Cardiac fibroblast (primary cell): ENCODE measurements at places on chromosomes 5 and 9.
A peak's percentile ranks its signal among the peaks of the same experiment; 100 is the strongest.

- DNase-seq: peak; percentile 18
These were observed 1219.3 kb upstream of the WWC1 start for GRCh38 chr5:167071981-167072610.

DNA sequence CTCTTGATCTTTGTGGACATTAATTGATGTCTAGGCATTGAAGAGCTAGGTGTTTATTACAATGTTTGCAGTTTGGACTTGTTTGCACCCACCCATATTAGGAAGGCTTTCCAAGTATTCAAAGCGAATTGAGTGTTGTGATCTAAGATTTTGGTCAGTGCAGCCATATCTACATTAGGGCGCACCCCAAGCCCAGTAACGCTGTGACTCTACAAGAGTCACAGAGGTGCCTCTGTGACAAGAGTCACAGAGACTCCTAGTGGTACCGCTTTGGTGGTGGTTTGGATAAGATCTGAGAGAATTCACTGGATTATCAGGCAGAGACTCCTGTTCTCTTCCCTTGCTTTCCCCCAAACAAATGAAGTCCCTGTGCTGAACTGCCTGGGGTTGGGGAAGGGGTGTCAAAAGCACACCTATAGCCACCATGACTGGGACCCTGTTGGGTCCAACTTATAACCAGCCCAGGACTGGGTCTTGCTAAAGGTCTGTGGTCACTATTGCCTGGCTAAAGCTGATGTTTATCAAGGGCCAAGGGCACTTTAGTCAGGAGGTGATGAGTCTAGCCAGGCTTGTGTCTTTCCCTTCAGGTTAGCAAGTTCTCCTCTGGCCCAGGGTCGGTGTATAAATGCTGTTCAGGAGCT lies 114.1 kb upstream of the RIOK2 start:
- peak; percentile 10 for DNase-seq

DNA sequence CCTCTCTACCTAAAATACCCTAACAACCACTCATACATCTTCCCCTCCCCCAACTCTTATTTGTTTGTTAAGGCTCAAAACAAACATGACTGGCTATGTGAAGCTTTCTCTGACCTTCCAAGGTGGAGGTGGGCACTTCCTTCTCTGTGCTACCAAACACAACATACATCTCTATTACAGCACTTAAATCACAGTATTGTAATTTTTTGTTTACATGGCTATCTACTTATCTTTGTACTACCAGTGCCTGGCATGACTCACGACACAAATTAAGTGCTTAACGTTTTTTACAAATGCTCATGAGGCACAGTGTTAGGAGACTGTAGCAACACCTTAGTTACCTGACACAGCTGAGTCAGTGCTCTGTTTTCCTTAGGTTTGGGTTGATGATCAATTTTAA lies 18.6 kb downstream of the HOMER1 start:
- no peak for DNase-seq

GRCh38 chr9:120432600-120432999 lies 147.4 kb downstream of the CDK5RAP2 start:
- no peak for DNase-seq

DNA sequence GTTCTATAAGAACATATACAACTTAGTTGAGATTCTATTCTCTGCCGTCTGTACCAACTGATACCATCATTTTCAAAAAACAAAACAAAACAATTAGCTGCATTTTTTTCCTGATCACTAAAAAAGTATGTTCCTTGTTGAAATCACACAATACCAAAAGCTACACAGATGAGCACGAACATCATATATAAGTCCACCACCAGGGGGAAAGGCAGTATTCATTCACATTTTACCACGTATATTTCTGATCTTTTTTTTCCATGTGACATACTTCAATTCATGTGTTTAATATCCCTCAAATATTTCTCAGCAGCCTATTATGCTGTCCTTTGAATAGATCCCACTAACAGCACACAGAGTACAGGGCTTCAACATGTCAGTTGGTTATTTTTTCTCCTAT lies 40.6 kb downstream of the IRX2 start:
- no peak for DNase-seq

DNA sequence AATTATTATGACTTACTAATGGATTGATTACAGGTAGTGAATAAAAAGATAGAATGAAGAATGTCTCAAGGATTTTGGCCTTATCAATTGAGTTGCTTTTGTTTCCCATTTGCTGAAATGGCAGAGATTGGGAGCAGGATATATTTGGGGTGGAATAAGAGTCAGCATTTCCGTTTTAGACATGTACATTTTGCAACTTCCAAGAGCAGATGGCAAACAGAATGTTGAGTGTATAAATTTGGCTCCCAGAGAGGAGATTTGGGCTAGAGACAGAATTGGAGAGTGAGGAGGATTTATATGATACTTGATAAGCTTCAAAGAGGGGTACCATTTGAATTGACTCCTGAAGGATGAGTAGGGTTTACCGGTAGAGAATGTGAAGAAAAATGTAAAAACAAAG lies 437.9 kb upstream of the PAPPA start:
- peak; percentile 36 for DNase-seq

DNA sequence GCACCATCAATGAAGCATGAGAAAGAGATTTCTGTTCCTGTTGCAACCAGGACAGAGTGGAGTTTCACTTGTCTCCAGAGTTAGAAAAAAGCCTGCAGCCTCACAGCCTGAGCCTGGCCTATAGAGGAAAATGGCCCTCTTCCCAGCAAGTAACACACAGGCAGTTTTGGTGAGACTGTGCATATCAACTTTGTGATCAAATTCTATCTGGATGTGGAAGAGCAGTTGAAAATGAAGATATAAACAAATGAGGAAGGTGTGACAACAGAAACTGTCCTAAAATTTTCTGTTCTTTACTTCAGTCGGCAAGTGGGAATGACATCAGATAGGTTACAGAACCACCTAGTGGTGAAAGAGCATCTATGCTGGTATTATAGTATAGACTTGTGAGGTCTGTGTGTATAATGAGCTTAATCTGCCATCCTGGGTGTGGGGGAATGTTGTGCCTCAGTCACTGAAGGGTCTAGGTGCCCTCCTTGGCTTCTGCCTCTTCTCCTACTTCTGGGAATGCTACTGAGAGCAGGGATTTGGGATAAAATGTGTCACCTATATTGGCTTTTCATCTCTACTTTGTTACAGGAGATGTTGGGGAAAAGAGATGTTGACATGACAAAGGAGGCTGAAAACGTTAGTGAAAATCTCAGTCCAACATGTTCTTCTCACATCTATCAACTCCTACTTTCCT lies 28.2 kb downstream of the YIPF5 start:
- DNase-seq: peak; percentile 70

DNA sequence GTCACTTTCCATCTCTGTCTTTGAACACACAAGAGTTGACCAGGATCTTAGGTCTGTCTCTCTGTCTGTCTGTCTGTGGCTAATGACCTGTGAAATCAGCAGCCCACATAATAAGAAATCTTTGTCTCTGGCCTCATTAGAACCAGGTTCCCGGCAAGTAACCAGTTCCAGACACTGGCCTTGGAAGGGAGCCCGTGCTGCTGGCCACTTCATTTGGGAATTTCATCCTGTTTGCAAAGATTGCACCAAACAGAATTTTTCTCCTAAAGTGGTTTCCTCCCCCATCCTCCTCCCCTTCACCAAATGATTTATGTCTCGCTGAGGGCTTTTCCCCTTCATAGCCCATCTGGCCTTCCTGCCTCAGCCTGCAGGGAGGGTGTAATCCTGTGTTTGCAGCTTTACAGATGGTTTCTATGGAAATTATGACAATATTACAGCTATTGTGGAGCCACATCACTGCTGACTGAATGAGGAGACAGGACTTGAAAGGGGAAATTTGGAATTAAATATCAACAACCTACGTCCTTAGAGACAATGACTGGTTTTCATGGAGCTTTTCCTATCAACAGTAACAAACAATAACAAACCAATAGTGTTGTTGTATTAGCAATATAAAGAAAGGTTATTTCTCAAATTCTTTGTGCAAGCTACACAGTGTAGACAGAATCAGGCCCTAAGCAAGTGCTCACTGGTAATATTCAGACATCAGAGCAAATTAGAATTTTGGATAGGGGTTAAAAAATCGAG lies 25.7 kb downstream of the DPYSL3 start:
- DNase-seq: peak; percentile 95

DNA sequence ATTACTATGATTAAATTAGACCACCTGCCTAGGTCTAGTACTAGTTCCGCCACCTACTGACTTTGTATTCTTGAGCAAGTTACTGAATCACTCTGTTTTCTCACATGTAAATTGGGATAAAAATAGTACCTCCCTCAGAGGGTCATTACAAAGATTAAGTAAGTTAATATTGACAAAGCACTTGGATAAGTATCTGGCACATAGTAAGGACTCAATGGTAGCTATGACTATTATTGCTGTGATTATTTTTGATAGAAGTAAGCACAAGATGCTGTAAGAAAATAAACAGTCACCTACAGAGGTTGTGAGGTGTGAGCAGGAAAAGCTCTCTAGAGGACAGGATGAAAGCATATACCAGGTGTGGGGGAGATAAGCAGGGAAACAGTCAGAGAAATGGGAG lies 173.1 kb upstream of the PAPPA start:
- DNase-seq: no peak

- DNase-seq: no peak
These were observed 13.6 kb upstream of the CAST start for GRCh38 chr5:96648593-96648992.

DNA sequence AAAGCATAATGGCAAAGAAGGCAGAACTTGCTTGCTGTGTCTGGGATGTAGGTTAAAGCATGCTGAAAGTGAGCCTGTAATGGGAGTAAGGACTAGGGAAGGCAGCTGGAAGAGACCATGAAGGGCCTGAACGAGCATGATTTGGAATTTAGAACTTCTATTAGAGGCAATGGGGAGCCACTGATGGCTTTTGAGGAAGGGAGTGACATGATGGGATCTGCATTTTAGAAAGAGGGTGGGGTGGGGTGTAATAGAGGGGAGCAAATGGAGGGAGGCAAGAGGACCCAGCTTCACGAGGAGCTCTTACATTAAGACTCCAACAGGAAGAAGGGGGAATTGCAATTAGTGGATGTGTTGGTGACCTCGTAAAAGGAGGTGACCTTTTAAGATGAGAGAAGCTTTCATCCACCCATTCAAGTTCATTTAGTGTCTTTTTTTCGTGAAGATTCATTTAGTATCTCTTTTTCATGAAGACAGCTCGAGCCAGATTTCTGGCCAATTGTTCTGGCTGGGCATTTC lies 13.6 kb upstream of the GABRP start:
- DNase-seq: no peak

DNA sequence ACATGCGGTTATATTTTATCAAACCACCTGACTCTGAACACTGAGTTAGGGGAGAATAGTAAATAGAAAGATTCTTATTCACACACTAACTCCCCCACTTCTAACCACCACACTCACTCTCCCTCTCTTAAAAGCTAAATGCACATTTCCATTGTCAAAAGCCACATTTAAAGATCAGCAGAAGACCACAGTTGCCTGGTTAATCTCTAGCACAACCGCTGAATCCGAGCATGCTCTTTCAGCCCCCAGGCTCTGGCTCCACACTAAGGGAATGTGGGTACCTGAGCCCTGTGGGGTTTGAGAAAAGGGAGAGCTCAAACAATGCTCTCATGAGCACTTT lies 35.7 kb downstream of the PFDN1 start:
- no peak for DNase-seq

DNA sequence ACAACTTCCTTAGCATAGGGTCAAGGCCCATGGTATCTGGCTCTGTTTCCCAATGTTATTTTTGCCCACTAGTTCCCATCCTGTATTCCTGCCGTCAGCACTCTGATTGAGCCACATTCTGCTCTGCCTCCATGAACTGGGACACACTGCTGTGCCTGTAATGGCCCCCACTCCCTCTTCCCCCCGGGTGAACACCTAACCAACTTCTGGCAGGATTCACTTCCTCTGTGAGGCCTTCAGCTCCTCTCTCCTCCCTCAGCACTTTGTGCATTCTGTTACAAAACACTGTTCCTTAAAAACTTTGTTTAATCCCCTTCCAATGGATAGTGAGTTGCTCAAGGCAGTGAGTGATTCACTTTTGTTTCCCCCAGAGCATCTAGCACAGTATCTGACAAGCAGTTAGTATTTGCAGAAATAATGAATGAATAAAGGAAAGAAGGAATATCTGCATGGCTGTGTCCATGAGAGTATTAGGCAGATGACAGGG lies 183.6 kb downstream of the EFNA5 start:
- DNase-seq: peak; percentile 71

DNA sequence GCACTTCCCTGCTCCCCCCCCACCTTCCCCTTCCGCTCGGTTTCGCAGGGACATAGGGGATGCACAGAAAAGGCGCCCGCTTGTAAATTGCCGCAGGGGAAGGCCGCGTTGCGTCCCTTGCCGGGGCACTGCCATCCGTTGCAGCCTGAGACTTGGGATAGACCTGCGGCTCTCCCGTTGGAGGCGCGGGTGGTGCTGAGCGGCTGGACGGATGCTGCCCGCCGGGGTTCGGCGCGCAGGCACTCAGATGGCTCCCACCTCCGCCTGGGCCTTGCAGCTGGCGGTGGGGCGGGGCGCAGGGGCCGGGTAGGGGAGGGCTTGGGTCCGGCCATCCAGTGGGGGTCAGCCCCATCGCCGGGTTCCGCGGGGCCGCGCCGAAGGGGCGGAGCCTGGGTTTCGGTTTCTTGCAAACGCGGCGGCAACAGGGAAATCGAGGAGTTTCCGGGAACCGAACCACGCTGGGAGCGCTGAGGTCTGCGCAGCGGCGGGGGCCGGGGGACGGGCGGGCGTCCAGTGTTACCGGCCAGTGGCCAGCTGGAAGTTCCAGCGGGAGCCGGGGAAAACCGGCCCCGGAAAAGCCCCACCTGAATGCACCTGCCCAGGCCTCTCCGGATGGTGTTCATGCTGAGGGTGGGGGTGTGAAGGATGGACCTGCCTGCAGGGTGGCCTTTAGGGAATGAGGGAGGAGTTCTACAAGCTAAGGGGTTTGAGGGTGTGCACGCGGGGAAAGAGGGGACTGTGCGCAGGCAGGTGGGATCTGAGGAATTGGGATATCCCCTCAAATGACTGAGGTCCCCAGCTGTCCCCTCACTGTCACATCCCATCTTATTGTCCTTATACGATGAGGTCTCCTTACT lies 6.3 kb upstream of the IRF1 start:
- DNase-seq: peak; percentile 82

GRCh38 chr9:120259100-120259499 lies 320.9 kb downstream of the CDK5RAP2 start:
- no peak for DNase-seq

GRCh38 chr5:124550731-124551130 lies 195.7 kb downstream of the ZNF608 start:
- no peak for DNase-seq

DNA sequence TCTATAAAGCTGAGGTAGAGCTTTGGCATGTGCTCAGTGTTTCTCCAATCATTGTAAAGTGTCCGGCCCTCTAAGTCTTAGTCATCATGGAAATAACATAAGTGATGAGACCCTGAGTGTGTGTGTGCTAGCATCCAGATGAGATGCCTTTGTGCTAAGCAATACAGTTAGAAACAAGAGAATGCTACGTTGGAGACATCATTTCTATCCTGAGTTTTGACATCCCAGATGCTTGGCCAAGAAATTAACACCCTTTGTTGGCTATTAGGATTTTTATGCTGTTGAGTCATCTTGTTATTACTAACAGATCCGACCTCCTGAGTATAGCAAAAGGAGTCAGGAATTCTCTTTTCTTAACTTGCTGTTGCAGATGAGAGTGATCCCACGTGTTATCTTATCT lies 508.0 kb downstream of the GADD45G start:
- DNase-seq: no peak
